ENCODE measurements at places on chromosomes 11 and 22. TPM values are rescaled to one million over a fixed set of nuclear protein-coding genes. Genes with fewer than 3 reads are reported as not detected.

GRCh38 chr11:7657306-7658025, 15.8 kb downstream of the CYB5R2 start:
- DNase-seq: no peak

- no peak for DNase-seq
Measured at GRCh38 chr11:130670200-130670599, 221.8 kb downstream of the ADAMTS15 start.

DNA sequence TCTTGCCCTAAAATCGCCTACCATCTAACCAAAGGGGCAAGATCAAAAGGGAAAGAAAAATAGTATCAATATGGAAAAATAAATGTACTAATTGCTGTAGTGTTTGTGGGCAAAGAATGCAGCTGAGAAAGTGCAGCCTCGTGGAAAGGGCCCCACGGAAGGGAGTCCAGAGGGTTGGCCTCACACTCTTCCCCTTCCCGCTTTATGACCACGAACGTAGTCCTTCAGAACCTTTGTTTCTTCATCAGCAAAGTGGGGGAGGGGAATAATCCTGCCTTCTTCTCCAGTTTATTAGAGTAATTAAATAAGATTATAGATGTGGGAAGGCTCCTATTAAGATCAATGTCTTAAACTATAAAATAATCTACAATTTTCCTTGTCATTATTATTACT, 41.0 kb downstream of the FLI1 start:
- DNase-seq: no peak

GRCh38 chr11:122153746-122154145, 37.7 kb upstream of the BLID start:
- DNase-seq: no peak

GRCh38 chr11:69101792-69102695, 53.3 kb downstream of the TPCN2 start:
- no peak for DNase-seq

The KRTAP5-10 gene
- not detected for total RNA-seq

The PYGM gene
- total RNA-seq: 1.8 TPM

- DNase-seq: no peak
Measured at GRCh38 chr11:103076361-103076760, 15.6 kb downstream of the DCUN1D5 start.

DNA sequence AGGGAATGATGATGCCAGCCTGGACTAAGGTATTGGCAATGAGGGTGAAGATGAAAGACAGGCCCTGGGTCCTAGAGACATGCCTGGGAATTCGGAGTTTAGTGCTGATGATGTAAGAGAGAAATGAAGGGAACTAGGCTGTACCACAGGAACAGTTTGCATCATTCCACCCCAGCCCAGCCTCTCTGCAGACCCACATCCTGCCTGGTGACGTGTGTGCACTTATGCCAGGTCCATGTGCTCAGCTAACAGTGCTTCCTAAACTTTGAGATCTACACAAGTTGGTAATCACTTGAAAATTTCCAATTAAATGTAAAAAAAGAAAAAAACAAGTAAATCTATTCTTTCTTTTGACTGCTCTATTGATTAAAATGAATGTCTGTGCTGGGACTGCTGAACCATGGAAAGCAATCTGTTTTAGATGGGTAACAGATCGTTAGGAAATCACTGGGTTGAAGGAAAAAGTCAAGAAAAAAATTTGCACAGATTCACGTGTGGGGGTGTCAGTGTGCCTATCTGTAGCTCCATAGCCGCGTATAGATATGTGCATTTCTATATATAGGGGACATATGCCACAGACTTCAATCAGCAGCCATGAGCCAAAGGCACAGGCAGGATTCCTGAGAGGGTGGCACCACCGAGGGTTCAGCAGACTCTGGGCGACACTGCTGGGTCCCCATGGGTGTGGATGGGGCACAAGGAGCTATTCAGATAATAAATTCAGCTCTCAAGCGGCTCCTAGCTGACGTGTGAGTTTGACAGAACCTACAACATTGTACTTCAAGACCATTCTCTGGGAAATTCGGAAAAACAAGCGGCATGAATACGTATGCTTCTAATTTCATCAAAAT, 131.1 kb upstream of the OPCML start:
- DNase-seq: no peak

The CCDC116 gene
- total RNA-seq: 0.34 TPM

GRCh38 chr11:99901175-99901574, 785.9 kb upstream of the ARHGAP42 start:
- no peak for DNase-seq

The RASD2 gene
- total RNA-seq: 0.16 TPM

- DNase-seq: no peak
Measured at GRCh38 chr11:13762718-13763117, 94.2 kb downstream of the FAR1 start.

DNA sequence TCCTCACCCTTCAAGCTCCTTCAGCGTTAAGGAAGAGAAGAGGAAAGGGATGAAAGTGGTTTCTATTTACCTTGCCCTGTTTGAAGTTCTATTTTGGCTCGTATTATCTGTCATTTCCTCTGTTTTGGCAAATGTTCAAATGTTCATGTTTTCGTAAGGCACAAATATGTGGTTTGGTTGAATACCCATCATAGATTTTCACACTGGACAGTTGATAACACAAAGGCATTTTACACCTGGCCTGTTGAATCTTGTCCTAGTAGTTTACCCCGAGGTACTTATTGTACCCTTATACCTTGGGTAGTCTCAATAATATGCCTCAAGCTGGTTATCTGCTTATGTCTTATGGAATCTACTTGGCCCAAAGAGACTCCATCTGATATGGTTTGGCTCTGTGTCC, 706.9 kb downstream of the METTL15 start:
- no peak for DNase-seq

GRCh38 chr11:13923182-13923581, 39.3 kb upstream of the SPON1 start:
- DNase-seq: no peak

GRCh38 chr11:120703358-120704152, 192.0 kb downstream of the GRIK4 start:
- no peak for DNase-seq

- DNase-seq: no peak
Measured at GRCh38 chr11:15093432-15093831, 20.0 kb downstream of the CALCB start.

The CDC42EP2 gene
- 0.18 TPM for total RNA-seq

DNA sequence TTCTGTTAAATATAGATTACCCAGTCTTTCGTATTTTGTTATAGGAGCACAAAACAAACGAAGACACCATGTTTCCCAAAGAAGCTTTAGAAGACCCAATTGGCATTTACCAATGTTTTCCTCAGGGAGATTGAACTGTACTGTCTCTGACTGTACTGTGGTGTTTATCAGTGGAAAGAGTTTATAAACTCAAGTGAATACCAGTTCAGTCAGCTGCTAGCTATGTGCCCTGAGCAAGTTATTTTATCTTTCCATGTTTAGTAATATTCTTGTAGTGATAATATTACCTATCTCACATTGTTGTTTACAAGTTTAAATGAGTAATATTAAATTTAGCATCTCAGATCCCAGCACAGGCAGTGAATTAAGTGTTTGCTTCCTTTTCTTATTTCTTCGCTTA, 773.2 kb downstream of the KCNA4 start:
- no peak for DNase-seq

GRCh38 chr11:117658809-117659208, 138.2 kb downstream of the DSCAML1 start:
- DNase-seq: no peak

The TLCD5 gene
- total RNA-seq: 0.37 TPM

The GRK3 gene
- 27.6 TPM for total RNA-seq

DNA sequence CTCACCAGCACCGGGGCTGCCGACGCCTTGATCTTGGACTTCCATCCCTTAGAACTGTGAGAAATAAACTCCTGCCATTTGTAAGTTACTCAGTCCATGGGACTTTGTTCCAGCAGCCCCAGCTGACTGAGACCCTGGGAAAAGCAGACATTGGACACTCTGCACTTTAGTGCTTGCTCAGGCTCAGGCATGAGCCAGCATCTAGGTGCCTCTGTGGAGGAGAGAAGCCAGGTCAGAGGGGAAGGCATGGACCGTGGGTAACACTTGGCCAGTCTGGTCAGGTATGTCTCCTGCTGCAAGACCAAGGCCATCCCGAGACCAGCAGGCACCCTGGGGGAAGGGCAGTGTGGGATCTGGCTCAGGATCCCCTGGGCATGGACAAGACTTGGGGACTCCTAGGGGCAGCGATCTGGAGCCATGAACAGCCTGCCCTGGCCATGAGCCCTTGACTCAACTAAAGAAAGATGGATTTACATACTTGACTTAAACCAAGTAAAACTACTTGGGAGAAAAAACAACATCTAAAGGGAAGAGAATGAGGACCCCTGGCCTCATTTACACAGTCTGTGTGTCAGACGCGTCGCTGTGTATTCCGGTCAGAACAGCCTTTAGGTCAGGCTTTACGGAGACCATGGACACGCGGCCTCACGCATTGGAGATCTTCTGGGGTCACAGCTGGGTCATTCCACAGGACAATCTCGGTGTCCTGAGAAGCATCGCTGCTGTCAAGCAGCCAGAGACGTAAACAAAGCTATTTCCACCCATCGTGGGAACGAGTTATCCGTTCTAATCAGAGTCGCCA, 497.1 kb downstream of the BRD1 start:
- no peak for DNase-seq

GRCh38 chr22:37243402-37244113, 511 bp downstream of the RAC2 start:
- no peak for DNase-seq

DNA sequence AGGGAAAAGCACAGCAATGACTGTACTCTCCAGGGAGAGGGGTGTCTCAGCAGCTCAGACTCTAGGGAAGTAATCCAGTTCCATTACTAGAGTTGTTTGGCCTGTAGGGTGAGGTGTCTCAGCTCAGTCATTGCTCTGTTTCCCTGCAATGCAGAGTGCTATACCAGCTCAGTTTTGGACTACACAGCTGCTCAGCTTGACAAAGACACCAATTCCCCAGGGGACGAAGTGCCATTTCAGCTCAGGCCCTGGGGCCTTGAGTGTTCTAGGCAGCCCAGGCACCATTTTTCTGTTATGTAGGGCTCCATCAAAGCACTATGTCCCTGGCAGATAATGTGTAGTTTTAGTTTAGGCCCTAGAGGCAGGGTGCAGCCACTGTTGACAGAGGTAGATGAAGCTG, 18.2 kb downstream of the CALCB start:
- DNase-seq: no peak

The THRSP gene
- total RNA-seq: not detected

The CCDC73 gene
- 0.20 TPM for total RNA-seq

The SLC22A6 gene
- total RNA-seq: not detected

- DNase-seq: no peak
Measured at GRCh38 chr11:6608726-6609501, 3.1 kb downstream of the TAF10 start.

DNA sequence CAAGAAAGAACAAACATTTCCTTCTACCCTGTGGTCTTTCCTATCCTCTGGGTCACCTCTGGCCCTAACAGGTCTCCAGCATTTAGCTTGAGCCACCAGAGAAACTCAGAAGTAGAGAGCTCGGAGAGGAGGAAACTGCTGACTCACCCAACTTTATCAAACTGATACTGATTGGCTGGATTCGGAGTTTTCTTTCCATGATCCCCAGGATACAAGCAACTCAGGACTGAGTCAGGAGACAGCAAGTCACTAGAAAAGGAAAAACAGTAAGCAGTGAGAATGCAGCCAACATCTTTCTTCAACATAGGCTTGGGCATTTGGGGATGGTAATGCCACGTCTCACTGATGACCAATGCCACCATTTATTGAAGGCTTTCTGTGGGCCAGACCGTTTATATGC, 32.7 kb downstream of the THOC5 start:
- no peak for DNase-seq

DNA sequence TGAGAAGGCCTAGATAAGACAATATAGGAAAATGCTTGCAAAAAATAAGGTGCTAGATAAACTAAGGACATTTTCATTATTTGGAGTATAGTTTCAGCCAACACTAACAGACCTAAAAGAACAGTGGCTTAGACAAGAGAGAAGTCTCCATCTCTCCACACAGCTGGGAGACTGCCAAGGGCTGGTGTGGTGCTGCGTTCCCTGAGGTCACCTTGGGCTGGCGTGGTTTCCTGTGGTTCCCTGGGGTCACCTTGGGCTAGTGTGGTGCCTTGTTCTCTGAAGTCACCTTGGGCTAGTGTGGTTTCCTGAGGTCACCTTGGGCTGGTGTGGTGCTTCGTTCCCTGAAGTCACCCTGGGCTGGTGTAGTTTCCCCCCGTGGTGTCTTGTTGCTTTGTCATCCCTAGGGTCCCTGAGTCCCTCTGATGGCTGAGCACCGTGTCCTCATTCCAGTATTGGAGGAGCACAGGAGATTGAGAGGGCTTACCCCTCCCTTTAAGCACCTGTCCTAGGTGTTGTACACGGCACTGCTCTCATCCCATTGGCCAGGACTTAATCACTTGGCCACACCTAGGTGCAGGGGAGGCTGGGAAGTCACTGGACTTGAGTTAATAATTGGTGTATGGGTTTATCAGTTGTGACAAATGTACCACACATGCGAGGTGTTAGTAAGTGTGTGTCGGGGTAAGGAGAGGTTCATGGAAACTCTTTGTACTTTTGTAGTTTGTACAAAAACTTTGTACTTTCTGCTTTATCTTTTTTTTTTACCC, 14.9 kb downstream of the SAMM50 start:
- DNase-seq: no peak

- DNase-seq: no peak
Measured at GRCh38 chr22:50401907-50402306, 58.8 kb downstream of the PPP6R2 start.

The ACRV1 gene
- not detected for total RNA-seq

DNA sequence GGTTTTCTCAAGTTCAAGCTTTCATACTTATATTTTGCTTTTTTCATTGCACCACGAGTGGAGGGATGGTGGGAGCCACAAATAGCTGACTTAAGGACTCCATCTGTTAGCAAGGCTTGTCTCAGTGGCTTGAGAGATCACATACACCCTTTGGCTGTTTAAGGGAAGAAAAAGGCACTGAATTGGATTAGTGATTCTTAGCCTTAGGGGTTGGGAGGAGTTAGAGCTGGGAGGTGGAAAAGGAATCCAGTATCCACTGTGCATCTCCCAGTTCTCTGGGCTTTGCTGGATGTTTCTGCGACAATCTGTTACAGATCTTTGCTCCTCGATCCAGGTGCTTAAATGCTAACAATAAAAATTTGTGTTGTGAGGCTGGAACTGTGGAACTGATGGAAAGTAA, 593.6 kb downstream of the CNTN5 start:
- no peak for DNase-seq

DNA sequence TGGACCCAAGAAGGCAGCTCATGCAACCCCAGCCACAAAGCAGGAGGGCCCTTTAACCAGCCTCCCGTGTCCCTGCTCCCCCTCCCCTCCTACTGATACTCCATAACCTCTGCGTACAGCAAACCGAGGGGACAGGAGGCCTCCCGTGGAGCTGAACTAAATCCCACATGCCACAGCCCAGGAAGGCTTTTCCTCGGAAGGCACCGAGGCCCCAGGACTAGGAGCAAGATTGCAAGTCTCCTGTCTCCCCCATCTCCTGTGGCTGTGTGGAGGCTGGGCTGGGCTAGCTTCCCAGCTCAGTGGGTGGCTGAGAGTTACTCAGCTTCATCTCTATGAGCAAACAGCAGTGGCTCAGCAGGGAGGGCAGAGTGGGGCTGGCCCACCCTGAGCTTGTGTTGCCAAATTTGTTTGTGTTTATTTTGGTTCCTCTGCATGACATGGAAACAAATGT, 62.7 kb upstream of the NECTIN1 start:
- no peak for DNase-seq

The C1QTNF6 gene
- 3.2 TPM for total RNA-seq

GRCh38 chr22:22735695-22736611, 91.5 kb downstream of the GGTLC2 start:
- DNase-seq: no peak

Measured in activated naive CD8-positive, alpha-beta T cell treated with anti-CD3 and anti-CD28 coated beads for 36 hours (primary cell).